ENCODE measurements at places on chromosomes 1 and 21.

DNA sequence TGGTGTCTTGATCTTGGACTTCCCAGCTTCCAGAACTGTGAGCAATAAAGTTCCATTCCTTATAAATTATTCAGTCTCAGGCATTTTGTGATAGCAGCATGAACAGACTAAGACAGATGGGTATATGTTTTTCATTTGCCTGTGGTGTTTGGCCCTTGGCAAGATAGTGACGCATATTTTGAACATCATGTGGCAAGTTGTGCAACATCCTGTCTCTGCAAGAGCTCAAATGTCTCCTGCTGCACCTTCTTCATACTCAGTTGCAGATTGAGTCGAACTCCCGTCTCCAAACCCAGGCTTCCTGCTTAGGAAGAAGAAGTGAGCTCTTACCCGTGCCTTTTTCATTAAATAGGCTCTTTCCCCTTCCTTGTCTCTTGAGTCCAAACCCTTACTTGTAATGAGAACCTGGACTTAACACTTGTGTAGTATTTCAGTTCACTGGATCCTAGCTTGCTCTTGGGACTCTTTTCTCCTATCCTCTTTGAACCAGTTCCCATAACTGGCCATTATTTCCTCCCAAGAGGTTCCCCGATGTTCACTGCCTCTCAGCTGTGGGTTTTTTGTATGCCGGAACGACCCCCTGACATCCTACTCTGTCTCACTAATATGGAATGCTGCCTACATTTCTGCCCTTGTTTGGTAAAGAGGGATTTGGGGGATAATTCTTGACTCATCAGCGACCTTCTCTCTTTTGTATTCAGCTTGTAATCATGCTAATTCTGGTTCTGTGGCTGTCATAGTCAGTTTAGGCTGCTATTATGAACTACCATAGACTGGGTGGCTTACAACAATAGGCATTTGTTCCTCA is 125.0 kb upstream of the KCNK2 start:
- DNase-seq: no peak

DNA sequence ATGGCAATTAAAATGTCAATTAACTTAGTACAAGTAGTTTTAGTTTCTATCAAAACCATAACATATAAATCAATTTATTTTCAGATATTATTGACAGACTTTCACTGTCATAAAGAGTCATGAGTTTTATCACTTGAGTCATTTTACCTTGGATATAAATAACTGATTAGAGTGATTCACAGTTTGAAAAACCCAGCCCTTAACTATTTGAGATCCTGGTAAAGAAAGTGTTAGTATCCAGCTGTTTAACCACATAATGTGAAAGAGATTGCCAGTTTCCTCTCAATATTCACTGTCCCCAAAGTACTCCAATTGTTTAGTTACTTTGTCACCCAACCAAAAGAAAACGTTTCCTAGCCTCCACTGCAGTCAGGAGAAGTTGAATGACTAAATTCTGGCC is 91.3 kb downstream of the UCHL5 start:
- DNase-seq: no peak

GRCh38 chr1:22317231-22317919 is 134.3 kb upstream of the ZBTB40 start:
- no peak for DNase-seq

DNA sequence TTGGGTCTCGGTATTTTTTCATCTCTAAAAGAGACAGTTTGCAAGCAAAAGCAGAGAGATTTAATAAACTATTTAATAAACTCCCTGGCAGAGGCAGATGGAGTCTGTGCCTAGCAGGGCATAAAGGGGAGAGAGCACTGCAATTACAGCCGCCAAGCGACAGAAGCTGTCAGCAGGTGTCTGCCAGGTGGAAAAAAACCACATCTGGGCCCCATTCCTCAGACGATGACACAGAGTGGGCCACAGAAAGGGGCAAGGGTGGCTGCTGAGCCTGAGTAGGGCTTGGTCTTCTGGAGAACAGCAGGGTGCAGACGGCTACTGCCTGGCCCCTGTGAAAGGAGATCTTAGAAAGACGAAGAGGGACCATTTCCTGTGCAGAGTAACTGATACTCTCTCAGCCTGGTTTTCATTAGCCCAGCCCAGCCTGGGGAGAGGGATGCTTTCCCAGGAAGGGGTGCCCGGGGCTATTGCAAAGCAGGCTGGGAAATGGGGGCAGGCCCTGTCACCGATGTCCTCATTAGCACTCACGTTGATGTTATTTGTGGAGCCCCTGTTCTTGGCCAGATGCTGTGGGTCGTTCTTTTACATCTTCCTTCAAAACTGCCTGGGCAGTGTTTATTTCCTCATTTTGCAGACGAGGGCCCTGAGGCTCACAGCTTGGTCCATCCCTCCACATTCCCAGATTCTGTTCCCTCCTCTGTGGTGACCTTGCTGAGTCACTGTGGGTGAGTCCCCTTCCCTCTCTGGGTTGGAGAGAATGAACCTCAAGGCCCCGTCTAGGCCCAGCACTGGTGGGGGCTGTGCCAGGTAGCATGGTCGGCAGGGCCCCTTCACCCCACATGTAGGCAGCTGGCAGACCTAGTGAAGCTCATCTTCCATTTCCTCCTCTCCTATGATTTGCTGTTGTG is 472.7 kb downstream of the PTPRU start:
- DNase-seq: no peak

DNA sequence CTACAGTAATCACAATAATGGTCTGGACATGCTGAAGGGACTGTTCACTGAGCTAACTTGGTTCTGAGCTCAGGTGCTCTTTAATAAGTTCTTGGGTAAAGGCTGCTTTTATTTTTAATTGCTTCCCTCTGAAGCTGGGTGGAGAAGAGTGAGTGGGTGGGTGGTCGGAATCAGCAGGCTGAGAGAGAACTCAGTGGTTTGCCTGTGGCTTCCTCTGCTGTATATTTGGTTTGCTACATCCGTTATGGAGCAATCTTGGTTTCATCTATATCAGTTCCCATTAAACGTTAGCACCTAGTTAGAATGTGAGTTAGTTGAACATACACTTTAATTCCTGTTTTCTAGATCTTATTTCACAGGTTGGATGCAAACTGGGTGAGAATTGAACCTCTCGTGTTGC is 23.3 kb downstream of the CNIH4 start:
- no peak for DNase-seq

- DNase-seq: no peak
These were observed 51.3 kb downstream of the PCP4 start for GRCh38 chr21:39918558-39918957.

- DNase-seq: no peak
These were observed 65.2 kb upstream of the GFI1 start for GRCh38 chr1:92551916-92552315.

GRCh38 chr1:240465531-240465940 is 146.4 kb downstream of the GREM2 start:
- no peak for DNase-seq

DNA sequence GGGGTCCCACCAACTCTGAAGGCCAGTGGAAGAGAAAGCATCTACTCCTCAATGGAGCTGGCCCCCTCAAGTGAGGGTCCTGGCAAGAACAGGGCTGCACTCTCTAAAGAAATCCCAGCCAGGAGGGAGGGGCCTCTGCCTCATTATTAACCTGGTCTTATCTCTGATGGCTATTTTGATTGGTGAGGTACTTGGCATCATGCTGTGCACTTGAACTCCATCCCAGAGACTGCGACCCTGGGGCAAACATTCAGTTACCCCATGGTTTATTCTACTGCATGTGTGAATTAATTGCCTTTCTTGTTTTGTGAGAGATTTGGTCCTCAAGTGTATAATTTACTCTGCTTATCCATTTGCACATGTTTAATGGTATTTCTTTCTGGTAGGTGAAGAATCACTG is 55.0 kb upstream of the ETV3 start:
- DNase-seq: no peak

DNA sequence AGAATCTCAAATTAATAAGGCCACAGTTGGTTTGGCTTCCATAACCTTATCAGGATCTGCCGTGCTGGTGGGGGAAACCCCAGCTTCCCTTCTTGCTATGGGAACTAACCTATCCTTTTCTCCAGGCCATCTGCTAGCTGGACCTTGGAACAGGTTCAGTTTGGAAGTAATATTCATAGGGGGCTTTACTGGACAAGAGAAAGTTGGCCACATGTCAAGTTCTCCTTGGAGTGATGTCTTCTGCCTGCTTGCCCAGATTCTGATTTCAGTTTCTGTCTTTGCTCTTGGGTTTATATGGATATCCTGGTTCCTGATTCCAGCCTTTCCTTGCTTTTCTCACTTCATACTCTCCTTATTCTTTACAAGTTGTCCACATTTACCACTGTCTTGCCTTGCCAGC is 279.6 kb downstream of the ASTN1 start:
- DNase-seq: no peak

DNA sequence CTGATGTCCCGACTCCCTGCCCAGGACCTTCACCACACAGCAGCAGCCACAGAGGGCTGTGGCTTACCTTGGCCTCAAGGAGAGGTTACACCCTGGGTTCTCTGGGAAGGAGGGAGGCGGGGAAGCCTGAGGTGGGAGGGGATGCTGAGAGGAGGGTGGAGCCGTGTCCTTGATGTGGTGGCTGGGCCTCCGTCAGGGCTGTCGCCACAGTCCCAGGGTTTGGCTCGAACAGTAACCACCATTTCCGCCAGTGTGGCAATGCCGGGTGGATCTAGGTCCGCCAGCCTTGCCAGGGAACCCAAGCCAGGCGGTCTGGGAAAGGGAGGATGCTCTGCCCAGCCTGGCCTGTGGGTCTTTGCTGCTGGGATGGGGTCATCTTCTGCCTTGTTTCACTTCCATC is 18.4 kb upstream of the CDCA8 start:
- no peak for DNase-seq

DNA sequence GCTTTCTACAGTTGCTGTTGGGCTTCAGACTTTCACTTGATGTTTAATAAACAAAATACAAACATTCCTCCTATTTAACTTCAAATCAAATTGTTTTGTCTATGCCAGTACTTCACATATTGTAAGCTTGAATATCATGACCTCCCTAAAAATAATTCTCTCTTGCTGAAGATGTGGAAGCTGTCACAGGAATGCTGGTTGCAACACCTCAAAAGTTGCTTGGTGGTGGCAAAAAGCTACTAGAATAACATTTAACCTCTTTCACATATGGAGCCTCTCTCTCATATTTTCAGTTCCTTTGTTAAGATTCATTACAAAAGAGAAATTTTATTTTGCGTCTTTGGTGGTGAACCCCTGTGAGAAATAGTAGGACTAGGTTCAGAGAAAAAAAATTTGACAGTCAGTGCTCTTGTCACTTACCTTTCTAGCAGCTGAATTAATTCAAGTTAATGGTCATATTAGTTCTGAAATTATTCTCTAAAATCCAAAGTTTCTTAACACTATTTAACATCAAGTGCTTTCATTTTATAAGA is 25.5 kb upstream of the F13B start:
- DNase-seq: no peak

All from small intestine (tissue), 16 donors.